ENCODE measurements at places on chromosomes 2 and 18.

- no peak for DNase-seq
These were observed 114.2 kb downstream of the SGPP2 start for GRCh38 chr2:222538535-222538934.

- no peak for DNase-seq
These were observed 449.8 kb downstream of the NRXN1 start for GRCh38 chr2:50582164-50582563.

GRCh38 chr18:25288340-25288938 lies 63.5 kb downstream of the ZNF521 start:
- no peak for DNase-seq

DNA sequence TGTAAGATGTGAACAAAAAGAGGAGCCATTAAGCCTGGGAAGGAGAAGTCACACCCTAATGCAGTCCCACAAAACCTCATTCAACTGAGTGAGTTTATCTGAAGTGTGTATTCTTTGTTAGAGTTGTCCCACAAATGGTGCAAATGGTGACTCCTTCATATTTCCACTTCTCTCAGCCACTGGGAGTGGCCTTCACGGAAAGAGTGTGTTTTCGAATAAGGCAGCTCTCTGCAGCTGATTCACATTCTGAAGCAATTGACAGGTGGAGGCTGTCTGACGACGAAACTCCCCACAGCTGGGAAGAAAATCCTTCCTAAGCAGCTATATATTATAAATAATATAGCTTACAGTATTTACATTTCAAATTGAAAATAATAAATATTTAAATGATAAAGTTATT lies 318.8 kb upstream of the TMEFF2 start:
- no peak for DNase-seq

- DNase-seq = no peak
These were observed 36.6 kb downstream of the TTC32 start for GRCh38 chr2:19865151-19865550.

- peak; percentile 96 for DNase-seq
These were observed 3.3 kb downstream of the TWSG1 start for GRCh38 chr18:9337873-9338272.

GRCh38 chr18:11149441-11150270 lies at the start of gene PIEZO2:
TSS of gene PIEZO2 (minus strand) at chr18:11149569. CDS start at chr18:11148588, 981 bp downstream.
- no peak for DNase-seq

GRCh38 chr2:54275541-54275940 lies 19.5 kb upstream of the TSPYL6 start:
- no peak for DNase-seq

- no peak for DNase-seq
These were observed 3.9 kb upstream of the SRBD1 start for GRCh38 chr2:45614871-45615415.

- DNase-seq = no peak
These were observed 88.9 kb downstream of the MOGAT1 start for GRCh38 chr2:222760301-222760897.

GRCh38 chr2:231037731-231038482 lies 584 bp downstream of the C2orf72 start:
- DNase-seq = no peak

DNA sequence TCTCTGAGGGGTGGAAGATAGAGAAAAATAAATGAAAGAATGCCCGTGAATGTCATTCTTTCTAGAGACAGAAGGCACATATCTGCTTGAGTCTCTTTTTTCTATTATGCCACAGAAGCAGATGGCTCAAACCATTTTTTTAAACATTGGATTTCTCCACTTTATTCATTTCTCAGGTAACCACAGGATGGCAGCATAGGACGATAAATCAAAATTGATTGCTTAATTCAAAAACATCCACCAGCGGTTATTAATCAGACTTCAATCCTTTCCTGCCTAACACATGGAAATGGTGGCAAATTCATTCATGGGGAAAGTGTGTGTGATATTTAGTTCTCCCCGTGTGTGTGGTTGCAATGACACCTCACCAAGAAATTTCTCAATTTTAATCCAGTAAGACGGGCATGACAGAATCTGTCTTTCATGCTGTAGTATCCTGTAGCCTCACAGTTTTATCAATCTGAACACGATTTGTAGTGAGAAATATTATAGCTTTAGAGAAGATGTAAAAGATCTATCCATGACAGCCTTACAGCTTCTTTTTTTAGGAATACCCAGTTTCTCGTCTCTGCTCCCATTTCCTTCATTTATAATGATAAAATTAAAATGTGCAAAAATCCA lies 72.2 kb downstream of the DSC3 start:
- DNase-seq = peak; percentile 32

DNA sequence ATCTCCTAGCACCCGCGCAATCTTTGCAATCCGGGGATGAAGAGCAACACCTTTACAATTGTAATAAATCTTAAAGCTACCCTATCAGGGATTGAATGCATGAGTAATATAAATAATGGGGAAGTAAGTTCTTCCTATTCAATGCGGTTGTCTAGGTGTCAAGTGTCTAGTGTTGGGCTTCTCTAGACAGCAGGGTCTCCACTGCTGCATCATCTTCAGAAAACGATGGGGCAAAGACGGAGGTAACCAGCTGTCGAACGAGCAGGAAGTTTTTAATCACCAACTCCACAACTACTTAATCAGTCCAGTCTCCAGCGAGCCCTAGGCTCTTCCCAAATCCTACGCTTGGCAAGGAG lies 573 bp downstream of the STAM2 start:
- peak; percentile 82 for DNase-seq

GRCh38 chr2:101793277-101793969 lies 95.9 kb downstream of the MAP4K4 start:
- no peak for DNase-seq

Data from Kasumi-1 (cell line).